ENCODE measurements at places on chromosomes 1 and 21. TPM values are rescaled to one million over a fixed set of nuclear protein-coding genes. Genes with fewer than 3 reads are reported as not detected.

- peaks cover 28% of the 10 kb centered on the region for H3K4me1 ChIP-seq
- H3K27ac ChIP-seq, result no peak overlapping the region
- no peaks in the 10 kb centered on the region for H3K36me3 ChIP-seq
- DNase-seq, result no peak
Measured at GRCh38 chr1:206971029-206971655, 882 bp upstream of the FCAMR start.

Gene CCDC27
- not detected for total RNA-seq

Gene NFASC
- 12.2 TPM for total RNA-seq

Gene HSD3B2
- not detected for total RNA-seq

GRCh38 chr1:26994787-26995517, 1.5 kb downstream of the TRNP1 start:
- H3K27me3 ChIP-seq, result peaks cover 21% of the 10 kb centered on the region
- no peaks in the 10 kb centered on the region for H3K36me3 ChIP-seq

GRCh38 chr1:157404614-157405013, 147.7 kb downstream of the FCRL5 start:
- H3K27ac ChIP-seq, result no peak overlapping the region
- H3K27me3 ChIP-seq, result no peaks in the 10 kb centered on the region
- no peak for DNase-seq
- H3K36me3 ChIP-seq, result no peaks in the 10 kb centered on the region
- H3K4me1 ChIP-seq, result peaks cover 11% of the 10 kb centered on the region

DNA sequence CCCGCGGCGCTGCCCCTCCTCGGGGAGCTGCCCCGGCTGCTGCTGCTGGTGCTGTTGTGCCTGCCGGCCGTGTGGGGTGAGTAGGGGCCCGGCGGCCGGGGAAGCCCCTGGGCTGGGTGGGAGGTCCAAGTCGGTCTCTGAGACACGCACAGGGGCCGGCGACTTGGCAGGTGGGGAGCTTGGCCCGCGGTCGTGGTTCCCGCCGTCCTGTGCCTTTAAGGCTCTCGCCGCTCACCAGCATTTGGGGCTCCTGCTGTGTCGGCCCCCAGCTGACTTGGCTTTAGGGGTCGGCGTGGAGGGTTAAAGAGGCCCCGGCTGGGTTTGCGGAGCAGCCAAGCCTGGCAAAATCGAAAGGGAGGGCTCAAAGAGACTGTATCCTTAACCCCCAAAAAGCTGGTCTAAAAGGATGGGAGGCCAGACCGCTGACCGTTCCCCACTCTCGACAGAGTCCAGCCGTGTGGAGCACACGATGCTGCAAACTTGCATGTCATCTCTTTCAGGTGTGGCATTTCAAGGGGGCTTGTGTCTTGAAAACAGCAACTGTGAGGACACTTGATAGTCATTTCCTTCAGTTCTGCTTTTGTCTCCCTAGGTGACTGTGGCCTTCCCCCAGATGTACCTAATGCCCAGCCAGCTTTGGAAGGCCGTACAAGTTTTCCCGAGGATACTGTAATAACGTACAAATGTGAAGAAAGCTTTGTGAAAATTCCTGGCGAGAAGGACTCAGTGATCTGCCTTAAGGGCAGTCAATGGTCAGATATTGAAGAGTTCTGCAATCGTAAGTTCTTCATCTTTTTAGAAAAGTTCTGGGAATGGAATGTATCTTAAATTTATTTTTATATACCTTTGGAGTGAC, 540 bp downstream of the CD55 start:
- H3K27me3 ChIP-seq, result no peaks in the 10 kb centered on the region
- peaks cover 39% of the 10 kb centered on the region for H3K4me1 ChIP-seq
- H3K36me3 ChIP-seq, result peaks cover 31% of the 10 kb centered on the region

Gene ASAP3
- 34.5 TPM for total RNA-seq

Gene C1orf141
- total RNA-seq, result 2.2 TPM

DNA sequence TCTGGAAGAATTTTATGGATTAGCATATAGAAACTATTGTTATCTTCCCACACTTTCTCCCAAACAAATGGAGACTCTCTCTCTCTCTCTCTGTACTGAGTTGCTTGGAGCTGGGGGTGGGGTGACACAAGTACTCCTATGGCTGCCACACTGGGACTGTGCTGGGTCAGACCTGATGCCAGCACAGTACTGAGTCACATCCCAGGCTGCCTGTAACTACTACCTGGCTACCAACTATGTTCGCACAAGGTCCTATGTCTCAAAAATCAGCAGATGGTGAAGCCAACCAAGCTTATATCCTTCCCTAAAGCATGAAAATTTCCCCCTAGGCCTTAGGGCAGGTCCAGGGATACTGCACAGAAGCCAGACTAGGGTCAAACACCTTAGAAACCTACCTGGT, 66.6 kb downstream of the FAF1 start:
- no peaks in the 10 kb centered on the region for H3K4me1 ChIP-seq
- H3K4me3 ChIP-seq, result no peak overlapping the region
- DNase-seq, result no peak
- H3K27me3 ChIP-seq, result no peaks in the 10 kb centered on the region
- no peaks in the 10 kb centered on the region for H3K36me3 ChIP-seq

- no peak overlapping the region for H3K27ac ChIP-seq
- no peak for DNase-seq
- H3K27me3 ChIP-seq, result peaks cover 4% of the 10 kb centered on the region
- H3K4me1 ChIP-seq, result no peaks in the 10 kb centered on the region
- H3K4me3 ChIP-seq, result no peak overlapping the region
Measured at GRCh38 chr1:31795096-31795675, 20.6 kb downstream of the SPOCD1 start.

DNA sequence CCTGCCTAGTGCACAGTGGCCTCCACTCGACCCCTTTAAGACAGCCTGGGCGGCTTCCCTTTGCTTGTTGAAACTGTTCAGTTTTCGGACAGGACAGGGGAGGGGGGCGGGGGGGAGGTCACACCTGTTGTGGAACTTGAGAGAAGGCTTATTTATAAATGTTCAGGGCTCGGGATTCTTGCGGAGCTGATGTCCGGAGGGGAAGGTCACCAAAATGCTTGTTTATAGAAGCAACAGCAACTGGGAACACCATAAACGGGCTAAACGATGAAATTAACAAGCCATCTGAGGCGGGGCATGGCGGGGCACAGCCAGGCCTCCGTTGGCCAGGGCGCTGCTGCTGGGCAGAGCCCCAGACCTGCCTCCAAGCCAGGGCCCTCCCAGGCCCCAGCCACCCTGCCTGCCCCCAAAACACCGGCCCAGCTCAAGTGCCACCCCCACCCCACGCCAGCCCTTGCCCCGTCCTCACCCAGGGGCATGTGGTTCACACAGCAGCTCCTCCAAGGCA, 59.8 kb upstream of the CASZ1 start:
- no peak for DNase-seq
- no peak overlapping the region for H3K4me3 ChIP-seq
- H3K27ac ChIP-seq, result no peak overlapping the region
- no peaks in the 10 kb centered on the region for H3K4me1 ChIP-seq

- peak; percentile 65 for DNase-seq
- H3K4me3 ChIP-seq, result peak overlapping the region; percentile 48
- peak overlapping the region; percentile 56 for H3K27ac ChIP-seq
Measured at GRCh38 chr1:203480525-203481084, 5.0 kb downstream of the PRELP start.
